ENCODE measurements at places on chromosomes 13 and 19. TPM values are rescaled to one million over a fixed set of nuclear protein-coding genes. Genes with fewer than 3 reads are reported as not detected.
A peak's percentile ranks its signal among the peaks of the same experiment; 100 is the strongest.

Gene DENND1C
- not detected for polyA plus RNA-seq

- no peaks in the 10 kb centered on the region for H3K27me3 ChIP-seq
- no peaks in the 10 kb centered on the region for H3K4me1 ChIP-seq
- no peak overlapping the region for H3K4me3 ChIP-seq
- H3K36me3 ChIP-seq: no peaks in the 10 kb centered on the region
- DNase-seq: no peak
These were observed 338.6 kb upstream of the TMTC4 start for GRCh38 chr13:101013245-101013644.

GRCh38 chr13:74280795-74281490 is 146.7 kb upstream of the KLF12 start:
- no peak overlapping the region for H3K4me3 ChIP-seq
- H3K27ac ChIP-seq: no peak overlapping the region
- DNase-seq: peak; percentile 34
- no peaks in the 10 kb centered on the region for H3K27me3 ChIP-seq
- no peaks in the 10 kb centered on the region for H3K4me1 ChIP-seq

Gene MISP3
- 0.68 TPM for polyA plus RNA-seq

DNA sequence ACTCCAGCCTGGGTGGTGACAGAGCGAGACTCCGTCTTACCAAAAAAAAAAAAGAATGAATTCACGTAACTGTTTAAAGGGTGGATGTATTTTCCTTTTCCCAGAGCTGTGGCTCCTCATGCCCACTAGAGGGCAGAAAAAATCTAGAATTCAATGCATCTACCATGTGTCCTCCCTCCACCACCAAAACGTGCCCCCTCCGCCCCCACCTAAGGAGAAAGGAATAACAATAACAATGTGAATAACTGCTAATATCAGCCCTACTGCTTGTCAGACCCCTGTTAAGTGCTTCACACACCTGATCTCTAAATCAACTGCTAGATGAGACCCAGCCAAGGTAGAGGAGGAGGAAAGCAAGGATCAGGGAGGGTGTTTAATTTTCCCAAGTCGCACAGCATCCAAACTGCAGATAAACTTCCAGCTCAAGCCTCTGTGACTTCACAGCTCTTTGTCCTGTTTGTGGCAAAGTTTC is 20.2 kb upstream of the PNMA8B start:
- H3K36me3 ChIP-seq: no peaks in the 10 kb centered on the region
- no peaks in the 10 kb centered on the region for H3K4me1 ChIP-seq
- no peak overlapping the region for H3K4me3 ChIP-seq

Gene CEACAM5
- polyA plus RNA-seq: not detected

DNA sequence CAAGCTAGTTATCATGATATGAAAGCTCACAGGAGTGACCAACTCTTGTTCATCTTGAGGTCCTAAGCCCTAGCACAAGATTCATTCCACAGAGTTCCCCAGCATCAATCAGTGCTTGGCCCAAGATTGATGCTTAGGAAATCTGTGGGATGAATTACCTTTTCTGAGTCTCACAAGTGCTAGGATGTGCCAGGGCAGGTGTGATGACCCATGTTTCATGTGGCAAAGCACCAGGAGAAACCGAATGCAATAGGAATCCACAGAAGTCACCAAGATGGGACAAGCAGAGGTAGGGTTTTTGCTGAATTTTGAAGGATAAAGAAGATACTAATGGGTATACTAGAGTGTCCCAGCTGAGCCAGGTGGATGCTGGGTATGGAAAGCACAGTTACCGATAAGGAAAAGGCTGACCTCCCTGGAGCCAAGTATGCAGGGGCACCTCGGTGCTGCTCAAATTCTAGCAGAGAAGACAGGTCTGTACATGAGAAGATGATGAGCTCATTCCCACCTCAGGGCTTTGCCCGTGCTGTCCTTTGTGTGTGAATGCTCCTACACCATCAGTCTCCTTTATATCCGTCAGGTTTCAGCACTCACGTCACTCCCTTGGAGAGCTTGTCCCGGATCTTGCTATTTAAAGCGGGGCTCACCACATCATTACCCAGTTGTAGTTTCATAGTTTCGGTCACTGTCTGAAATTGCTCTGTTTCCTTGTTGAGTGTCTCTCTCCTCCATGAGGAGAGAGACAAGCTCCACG is 168.9 kb upstream of the TSC22D1 start:
- H3K36me3 ChIP-seq: no peaks in the 10 kb centered on the region
- H3K4me3 ChIP-seq: no peak overlapping the region
- no peak overlapping the region for H3K27ac ChIP-seq

DNA sequence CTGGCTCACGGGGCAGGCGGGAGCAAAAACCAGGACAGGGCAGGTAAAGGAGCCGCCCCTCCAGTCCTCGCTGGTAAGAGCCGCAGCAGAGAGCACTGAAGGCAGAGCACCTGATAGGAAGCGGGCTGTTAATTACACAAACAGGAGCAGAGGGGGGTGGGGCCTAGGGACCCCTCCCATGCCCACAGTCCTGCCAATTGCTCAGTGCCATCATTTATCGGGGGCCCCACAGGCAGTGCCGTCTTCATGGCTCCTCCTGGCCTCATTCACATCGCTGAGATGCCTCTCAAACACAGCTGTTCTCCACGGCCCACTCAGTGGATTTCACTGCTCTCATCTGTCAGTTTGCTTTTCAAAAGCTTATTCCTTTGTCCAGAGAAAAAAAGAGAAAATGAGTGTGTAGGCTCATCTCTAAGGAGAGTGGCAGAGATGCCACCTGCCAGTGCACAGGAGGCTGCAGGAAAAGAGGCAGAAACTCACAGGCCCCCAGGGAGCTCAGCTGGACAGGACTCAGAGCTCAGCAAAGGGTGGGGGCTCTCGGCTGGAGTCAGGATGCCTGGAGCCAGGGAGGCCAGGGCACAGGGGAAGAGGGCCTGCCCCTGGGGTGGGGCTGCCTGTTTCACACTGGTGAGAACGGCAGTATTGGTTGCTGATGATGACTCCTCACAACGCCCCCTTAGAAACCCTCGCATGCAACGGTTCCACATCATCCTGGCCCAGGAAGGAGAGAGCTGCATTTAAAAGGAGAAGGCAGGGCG is 174.6 kb downstream of the COL4A1 start:
- H3K27me3 ChIP-seq: no peaks in the 10 kb centered on the region
- H3K36me3 ChIP-seq: no peaks in the 10 kb centered on the region
- H3K27ac ChIP-seq: no peak overlapping the region
- H3K4me1 ChIP-seq: peaks cover 7% of the 10 kb centered on the region
- peak; percentile 50 for DNase-seq

Gene LRP3
- 25.7 TPM for polyA plus RNA-seq

GRCh38 chr13:106859533-106859904 is 291.6 kb upstream of the ARGLU1 start:
- no peaks in the 10 kb centered on the region for H3K4me1 ChIP-seq
- no peaks in the 10 kb centered on the region for H3K36me3 ChIP-seq
- no peak overlapping the region for H3K27ac ChIP-seq

Gene METTL21C
- not detected for polyA plus RNA-seq

DNA sequence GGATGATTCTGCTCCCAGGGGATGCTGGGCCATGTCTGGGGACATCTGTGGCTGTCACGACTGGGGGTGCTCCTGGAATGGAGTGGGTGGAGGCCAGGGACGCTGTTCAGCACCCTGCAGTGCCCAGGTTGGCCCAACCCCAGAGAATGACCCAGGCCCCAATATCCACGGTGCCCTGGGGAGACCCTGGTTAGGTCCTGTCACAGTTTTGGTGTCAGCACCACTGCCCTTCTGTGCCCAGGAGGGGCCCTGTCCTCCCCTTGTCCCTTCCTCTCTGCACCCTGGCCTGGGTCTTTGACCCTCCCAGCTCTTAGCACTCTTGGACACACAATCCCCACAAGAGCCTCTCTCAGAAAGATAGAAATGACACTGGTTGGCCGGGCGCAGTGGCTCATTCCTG is 85.3 kb downstream of the GADD45B start:
- H3K4me1 ChIP-seq: no peaks in the 10 kb centered on the region
- H3K27ac ChIP-seq: no peak overlapping the region
- H3K27me3 ChIP-seq: peaks cover 4% of the 10 kb centered on the region
- no peak overlapping the region for H3K4me3 ChIP-seq

GRCh38 chr13:111093634-111094033 is 21.5 kb upstream of the ARHGEF7 start:
- H3K4me1 ChIP-seq: no peaks in the 10 kb centered on the region
- H3K27ac ChIP-seq: no peak overlapping the region
- DNase-seq: no peak
- no peaks in the 10 kb centered on the region for H3K36me3 ChIP-seq
- H3K4me3 ChIP-seq: no peak overlapping the region

Gene KCNC3
- polyA plus RNA-seq: 0.13 TPM

DNA sequence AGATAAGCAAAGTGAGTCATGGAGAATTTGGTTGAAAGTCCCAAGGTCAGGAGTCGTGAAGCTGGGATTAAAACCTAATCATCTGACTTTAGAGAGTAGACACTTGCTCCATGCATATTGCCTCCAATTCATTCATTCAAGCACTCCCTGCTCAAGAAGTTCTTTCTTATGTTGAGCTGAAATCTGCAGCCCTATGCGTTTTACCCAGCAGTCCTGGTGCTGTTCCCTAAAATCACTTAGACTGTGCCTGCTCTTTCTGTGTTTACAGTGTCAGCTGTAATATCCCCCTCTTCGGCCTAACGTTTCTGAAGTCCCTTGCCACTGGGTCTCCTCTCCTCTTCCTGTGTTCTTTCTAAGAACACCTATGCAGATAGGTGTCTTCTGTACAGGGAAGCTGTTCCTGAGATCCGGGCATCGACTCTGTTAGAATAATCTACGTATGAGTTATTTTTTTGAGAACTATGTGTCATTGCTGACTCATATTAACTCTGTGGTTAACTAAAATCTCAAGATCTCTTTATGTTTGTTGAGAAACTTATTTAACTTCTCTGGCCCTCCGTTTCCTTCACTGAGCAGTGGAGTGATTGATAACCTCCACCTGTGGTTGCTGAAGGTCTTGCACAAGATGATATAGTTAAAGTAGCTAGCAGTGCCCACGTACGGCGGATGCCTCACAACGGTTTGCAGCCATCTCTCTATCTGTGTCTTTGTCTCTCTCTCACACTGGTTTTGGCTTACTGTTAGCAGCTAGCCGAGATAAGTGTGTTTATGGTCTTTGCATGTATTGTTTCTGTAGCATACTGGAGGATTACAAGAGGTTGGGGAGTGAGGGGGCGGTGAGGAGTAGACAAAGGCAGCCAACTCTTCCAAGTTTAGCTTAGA is 4.7 kb downstream of the ALOX5AP start:
- peaks cover 9% of the 10 kb centered on the region for H3K27me3 ChIP-seq
- H3K4me3 ChIP-seq: peak overlapping the region; percentile 1
- peaks cover 27% of the 10 kb centered on the region for H3K4me1 ChIP-seq

DNA sequence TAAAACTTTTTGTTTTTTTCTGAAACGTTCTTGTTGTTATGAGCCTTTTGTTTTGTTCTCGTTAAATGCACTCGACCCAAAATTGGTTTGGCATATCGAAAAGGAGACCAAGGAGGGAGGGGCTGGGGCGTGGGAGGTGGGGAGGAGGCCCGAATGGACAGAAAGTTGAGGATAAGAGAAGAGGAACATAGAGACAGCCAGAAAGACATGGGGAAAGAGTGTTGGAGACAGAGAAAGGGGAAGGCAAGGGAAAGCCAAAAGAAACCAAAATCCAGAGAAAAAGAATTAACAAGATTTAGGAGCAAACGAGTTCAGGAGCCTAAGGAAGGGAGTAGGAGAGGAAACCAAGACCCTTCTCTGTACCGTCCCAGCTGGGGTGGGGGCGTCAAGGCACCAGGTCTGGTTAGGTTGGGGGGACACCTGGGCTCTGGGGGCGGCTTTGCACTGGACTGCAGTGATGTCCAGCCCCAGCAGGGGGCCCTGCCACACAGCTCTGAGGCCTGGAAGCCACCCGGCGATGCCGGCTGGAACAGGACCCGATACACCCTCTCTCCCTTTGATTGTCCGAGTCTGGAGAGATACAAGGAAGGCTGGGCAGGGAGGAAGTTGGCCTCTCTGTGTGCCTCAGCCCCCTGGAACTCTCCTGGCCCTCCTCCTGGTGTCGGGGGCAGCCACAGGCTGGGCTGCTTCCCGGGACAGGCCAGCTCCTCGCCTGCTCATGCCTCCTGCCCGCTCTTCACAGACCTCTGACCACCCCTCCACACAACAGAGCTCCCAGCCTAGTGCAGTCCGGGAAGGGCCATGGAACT is 11.6 kb upstream of the ASF1B start:
- H3K4me1 ChIP-seq: peaks cover 5% of the 10 kb centered on the region
- H3K36me3 ChIP-seq: no peaks in the 10 kb centered on the region
- no peaks in the 10 kb centered on the region for H3K27me3 ChIP-seq

- DNase-seq: no peak
- H3K36me3 ChIP-seq: no peaks in the 10 kb centered on the region
- peaks cover 8% of the 10 kb centered on the region for H3K4me1 ChIP-seq
- H3K27ac ChIP-seq: no peak overlapping the region
- H3K4me3 ChIP-seq: no peak overlapping the region
These were observed 1.8 kb upstream of the ATP11A start for GRCh38 chr13:112687836-112688559.

DNA sequence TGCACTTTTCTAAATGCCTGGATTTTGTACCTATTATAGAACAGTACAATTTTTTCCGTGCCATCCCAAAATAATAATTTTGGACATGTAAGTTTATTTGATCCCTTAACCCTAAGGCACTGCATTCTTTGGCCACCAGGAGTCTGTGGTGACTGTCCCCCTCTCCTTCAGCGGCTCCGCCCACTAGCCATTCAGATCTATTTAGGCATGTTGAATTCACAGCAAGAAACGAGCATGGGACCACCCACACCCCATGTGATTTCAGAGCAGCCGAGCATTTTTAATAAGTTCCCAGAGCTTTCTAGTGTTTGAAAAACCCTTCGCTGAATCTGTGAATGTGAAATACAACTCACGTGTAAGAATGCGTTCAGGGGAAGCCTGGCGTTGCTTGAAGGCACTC is 567.5 kb downstream of the MYO16 start:
- H3K27ac ChIP-seq: no peak overlapping the region
- H3K36me3 ChIP-seq: no peaks in the 10 kb centered on the region
- no peak overlapping the region for H3K4me3 ChIP-seq
- no peaks in the 10 kb centered on the region for H3K27me3 ChIP-seq
- no peaks in the 10 kb centered on the region for H3K4me1 ChIP-seq

DNA sequence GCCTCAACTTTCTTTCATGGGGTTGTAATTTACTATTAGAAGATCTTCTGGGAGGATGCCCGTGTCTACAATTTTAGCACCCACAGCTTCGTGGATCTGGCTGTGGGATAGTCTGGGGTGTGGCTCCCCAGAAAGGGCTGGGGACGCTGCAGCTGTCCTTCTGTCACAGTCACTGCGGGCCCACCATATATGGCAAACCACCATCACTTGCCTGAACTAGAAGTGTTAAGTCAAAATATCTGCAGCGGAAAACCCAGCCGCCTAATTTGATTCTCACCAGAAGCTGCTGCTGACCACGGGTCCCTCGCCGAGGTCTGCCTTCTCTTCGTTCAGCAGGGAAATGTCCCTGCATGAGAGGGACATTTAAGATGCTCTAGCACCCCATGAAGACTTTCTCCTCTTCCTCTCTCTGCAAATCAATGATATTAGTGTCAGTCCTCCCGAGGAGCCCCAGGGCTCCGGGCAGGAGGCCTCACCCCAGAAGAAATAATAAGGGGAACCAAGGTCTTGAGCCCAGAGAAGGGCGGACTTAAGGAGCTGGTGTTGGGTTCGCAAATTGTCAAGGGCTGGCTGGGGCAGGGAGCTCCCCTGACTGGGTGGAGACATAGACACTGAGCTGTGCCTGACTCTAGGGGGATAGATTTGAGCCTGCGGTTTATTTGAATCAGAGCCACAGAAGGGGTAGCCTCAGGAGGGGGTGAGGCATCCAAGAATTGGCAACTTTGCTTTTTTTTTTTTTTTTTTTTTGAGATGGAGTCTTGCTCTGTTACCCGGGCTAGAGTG is 3.0 kb upstream of the MATK start:
- peaks cover 29% of the 10 kb centered on the region for H3K27me3 ChIP-seq
- no peak overlapping the region for H3K4me3 ChIP-seq
- H3K36me3 ChIP-seq: no peaks in the 10 kb centered on the region
- H3K4me1 ChIP-seq: no peaks in the 10 kb centered on the region
- no peak for DNase-seq

Data from IMR-90 (cell line).